Pericardium fibroblast (primary cell): ENCODE measurements at places on chromosomes 11 and 22. TPM values are rescaled to one million over a fixed set of nuclear protein-coding genes. Genes with fewer than 3 reads are reported as not detected.

Gene DEUP1
- not detected in 2 replicates for total RNA-seq

Gene GALNT18
- total RNA-seq: 0.70 and 1.5 TPM in 2 replicates

Gene GLYATL1
- under 0.01 TPM in 1 of 2 replicates, not detected in the other for total RNA-seq

Gene AGBL2
- total RNA-seq: 0.17 and 1.4 TPM in 2 replicates

Gene IGLL5
- total RNA-seq: not detected in 2 replicates

Gene SLC15A3
- 3.5 and 6.3 TPM in 2 replicates for total RNA-seq

Gene CPT1B
- 0.51 and 1.4 TPM in 2 replicates for total RNA-seq

Gene MYOD1
- total RNA-seq: 0.51 TPM in 1 of 2 replicates, not detected in the other

Gene KRTAP5-8
- total RNA-seq: not detected in 2 replicates

Gene NLRP10
- not detected in 2 replicates for total RNA-seq

Gene SMC1B
- not detected in 2 replicates for total RNA-seq

Gene DNAJB7
- total RNA-seq: not detected in 2 replicates

Gene PKP3
- total RNA-seq: 1.9 and 11.9 TPM in 2 replicates
